NCI-H146 (cell line): ENCODE measurements at places on chromosomes 3 and 15.

GRCh38 chr15:90414408-90415028 lies 26.5 kb downstream of the IQGAP1 start:
- no peak for DNase-seq

DNA sequence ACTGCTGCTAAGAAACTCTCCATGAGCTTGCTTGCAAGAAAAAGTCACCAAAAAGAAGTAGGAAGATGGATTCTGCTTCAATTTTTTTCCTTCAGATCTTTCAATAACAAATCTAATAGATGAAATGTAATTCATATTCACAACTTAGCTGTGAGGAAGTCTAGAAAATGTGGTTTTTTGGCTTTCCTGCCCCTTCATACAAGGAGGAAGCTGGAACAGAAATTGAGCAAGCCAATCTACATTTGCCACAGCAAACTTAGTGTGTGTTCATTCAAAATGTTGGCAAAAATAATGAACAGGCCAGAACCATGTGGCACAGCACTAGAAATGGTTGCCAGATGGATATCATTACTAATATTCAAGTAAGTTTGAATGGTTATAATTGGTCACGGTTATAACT lies 93.2 kb upstream of the NEDD4 start:
- DNase-seq, result no peak

DNA sequence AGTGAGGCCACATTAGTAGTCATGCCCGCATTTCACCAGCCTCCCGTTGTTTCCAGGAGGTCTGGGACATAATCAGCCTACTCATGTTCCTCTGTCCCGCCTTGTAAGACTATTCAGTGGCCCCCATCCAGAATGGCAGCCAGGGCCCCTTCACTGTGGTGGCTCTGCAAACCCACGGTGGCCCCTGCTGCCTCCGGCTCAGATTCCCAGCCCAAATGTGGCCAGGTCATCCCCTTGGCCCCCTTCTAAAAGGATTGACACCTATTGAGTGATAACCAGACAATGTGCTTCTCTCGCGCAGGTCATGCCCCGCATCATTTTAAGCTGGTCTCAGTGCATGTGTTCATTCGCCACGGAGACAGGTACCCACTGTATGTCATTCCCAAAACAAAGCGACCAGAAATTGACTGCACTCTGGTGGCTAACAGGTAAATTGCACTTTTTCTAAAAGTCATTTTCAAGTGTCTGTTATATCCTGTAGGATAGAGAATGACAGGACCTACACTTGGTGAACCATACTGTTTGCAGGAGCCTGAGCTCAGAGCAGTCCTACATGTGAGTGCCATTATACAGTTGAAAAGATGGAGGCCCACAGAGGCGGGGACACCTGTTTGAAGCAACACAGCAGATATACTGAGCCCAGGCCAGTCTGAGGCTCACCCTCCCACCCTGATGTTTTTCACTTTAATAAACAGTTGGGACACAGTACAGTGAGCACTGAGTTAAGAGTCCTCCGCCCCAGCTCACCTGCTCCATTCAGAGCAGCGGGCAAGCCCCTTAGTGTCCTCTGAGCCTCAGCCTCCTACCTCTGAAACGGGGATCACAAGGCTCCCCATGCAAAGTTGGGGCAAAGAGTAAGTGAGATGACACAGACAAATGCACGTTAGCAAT lies 47.7 kb downstream of the PXYLP1 start:
- peak; percentile 28 for DNase-seq

GRCh38 chr3:107913701-107914100 lies 177.1 kb downstream of the CD47 start:
- no peak for DNase-seq

GRCh38 chr3:107630779-107631178 lies 108.0 kb downstream of the BBX start:
- DNase-seq, result no peak

DNA sequence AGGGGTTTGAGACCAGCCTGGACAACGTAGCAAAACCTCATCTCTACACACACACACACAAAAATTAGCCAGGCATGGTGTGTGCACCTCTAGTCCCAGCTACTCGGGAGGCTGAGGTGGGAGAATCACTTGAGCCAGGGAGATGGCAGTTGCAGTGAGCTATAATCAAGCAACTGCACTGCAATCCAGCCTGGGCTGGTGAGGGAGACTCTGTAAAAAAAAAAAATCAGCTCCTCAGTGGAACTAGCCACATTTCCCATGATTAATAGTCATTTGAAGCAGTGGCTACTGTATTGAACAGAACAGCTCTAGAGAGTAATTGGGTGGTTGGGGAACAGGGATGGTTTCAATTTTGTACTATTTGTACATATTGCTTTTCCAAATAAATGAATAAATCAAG lies 11.5 kb upstream of the FBXO40 start:
- no peak for DNase-seq
